ENCODE measurements at places on chromosomes 5 and 9.

- DNase-seq, result no peak
These were observed 28.4 kb upstream of the AOPEP start for GRCh38 chr9:94697972-94698581.

- DNase-seq, result no peak
These were observed 192.0 kb downstream of the IRX1 start for GRCh38 chr5:3787604-3788003.

DNA sequence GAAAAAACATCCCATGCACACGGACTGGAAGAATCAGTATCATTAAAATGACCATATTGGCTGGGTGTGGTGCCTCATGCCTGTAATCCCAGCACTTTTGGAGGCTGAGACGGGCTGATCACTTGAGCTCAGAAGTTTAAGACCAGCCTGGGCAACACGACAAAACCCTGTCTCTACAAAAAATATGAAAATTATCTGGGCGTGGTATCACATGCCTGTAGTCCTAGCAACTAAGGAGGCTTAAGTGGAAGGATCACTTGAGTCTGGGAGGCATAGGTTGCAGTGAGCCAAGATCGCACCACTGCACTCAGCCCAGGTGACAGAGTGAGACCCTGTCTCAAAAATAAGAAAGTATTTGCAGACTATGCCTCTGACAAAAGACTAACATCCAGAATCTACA is 68.4 kb downstream of the TTC39B start:
- DNase-seq, result no peak

- DNase-seq, result peak; percentile 23
These were observed 1.1 kb downstream of the RELL2 start for GRCh38 chr5:141637767-141638419.

- DNase-seq, result no peak
These were observed 30.3 kb downstream of the SARDH start for GRCh38 chr9:133707763-133708245.

GRCh38 chr5:168023191-168023590 is 268.3 kb upstream of the WWC1 start:
- no peak for DNase-seq

DNA sequence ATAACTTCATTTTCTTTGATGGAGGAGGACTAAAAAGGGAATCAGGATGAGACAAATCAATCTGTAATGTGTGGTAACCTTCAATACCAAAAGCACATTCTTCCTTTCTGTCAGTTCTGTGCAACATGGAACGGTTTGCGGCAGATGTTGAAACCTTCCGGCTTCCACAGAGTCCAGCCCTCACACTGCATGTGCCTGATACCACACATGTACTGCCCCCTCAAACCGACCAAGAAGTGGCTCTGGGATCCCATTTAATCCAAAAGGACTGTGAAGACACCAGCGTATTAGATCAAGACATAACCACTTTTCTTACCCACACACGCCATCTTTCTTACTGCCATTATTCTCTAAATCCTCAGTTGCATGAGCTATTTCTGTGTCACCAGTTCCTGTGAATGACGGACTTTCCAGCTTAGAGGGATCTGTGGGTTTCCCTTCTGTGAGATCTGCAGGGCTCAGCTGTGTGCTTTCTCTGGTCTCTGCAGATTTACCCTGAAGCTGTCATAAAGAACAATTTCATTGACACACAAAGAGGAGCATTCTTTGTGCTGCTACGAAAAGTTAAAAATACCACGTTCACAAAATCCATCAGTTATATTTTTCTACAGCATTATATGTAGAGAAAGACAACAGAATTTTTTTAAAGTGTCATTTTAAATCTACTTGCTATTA is 25.8 kb downstream of the NSUN2 start:
- DNase-seq, result no peak

- no peak for DNase-seq
These were observed 50.9 kb downstream of the MEGF9 start for GRCh38 chr9:120663380-120663779.

DNA sequence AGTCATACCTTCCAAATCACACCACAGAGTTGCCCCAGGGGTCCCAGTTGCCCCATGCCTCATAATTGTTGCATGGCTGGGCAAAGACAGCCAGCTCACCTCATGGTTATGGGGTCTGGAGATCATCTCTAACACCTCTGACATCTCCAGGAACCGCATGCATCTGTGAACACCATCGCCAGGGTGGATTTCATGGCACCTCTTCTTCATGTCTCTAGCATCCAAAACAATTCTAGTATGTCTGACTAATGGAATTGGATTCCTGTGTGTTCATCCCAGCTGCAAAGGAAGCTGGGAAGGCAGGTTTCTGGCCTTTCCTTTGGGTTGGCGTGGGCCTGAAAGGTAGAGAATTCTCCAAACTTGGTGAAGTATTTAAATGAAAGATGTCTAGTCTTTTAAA is 122.3 kb upstream of the ABCA1 start:
- DNase-seq, result no peak

DNA sequence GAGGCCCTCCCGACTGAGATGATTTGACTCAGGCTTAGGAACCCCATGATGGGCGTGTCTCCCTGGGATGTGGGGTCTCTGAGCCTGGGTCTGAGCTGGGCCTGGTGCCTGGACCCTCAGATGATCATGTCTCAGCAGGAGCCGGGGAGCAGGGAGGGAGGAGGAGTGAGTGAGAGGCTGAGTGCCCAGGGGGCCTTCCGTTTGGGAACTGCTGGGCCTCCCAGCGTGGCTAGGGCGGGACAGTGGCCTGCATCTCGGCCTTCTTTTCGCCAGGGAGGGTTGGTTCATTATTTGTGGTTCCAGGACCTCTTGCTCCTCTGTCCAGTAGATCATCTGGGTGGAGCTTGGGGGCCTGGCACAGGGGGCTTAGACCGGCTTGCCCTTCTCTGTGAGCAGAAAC is 5.6 kb downstream of the PRRX2 start:
- DNase-seq, result no peak

DNA sequence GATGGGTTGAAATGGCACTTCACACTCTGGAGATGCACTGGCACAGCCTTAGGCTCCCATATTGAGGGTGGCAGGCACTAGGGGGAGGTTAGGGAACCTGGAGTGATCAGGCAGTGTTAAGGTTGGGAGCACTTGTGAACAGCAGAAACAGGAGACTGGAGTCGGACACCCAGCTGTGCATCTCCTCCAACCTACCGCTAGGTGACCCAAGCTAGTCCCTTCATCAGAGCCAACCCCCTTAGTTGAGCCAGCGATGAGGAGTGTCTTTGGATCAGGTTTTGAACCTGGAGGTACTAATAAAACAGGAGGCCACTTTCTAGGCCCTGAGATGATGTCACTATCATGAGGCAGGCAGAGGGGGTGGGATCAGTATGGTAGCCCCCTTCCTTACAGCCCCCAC is 1.7 kb downstream of the ACTL7B start:
- DNase-seq, result no peak

GRCh38 chr5:139688751-139689372 is 40.7 kb downstream of the CXXC5 start:
- no peak for DNase-seq

DNA sequence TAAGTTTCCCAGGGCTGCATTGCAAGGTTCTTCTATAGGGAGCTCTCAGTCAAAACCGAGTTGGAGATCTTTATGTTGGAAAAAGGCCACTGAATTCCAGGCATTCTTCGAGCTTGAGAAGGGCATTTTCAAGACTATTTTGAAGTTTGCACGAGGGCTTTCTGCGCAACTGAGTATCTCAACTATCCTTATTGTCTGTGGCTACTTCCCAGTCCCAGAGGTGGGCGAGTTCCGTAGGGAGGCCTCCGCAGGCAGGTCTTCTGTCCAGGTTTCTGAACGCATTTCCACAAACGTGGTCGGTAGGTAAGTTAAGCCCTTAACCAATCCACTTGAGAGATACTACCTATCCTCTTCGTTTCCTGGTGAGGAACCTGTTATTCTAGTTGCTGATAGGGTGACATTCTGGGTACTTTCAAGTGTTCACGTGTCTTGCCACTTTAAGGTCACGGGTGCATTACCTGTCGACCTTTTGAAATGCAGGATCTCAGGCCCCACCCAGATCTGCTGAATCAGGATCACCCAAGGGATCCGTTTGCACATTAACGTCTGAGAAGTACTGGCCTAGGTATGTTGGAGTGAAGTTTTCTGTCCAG is 51.4 kb upstream of the TJP2 start:
- DNase-seq, result no peak

DNA sequence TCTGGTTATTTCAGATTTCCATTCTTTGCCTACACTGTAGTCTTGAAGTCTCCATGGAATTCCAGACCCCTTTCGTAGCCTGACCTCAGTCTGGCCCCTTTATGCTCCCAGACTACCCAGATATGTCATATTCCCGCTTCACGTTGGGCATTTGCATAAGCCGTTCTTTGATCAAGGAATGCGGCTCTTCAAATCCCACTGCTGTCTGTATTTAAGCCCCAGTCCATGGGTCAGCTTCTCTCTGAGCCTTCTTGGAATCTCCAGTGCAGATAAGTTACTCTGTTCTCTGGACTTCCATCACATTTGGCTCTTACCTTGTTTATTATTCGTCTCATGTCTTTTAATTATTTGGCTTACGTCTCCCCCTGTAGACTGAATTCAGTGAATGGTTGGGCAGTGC is 97.4 kb downstream of the PARP8 start:
- DNase-seq, result no peak

- no peak for DNase-seq
These were observed 238.1 kb downstream of the ROR2 start for GRCh38 chr9:91711755-91712601.

- no peak for DNase-seq
These were observed 27.8 kb downstream of the GSN start for GRCh38 chr9:121295662-121296191.

GRCh38 chr9:93996367-93996766 is 41.2 kb upstream of the BARX1 start:
- DNase-seq, result no peak

GRCh38 chr9:93167838-93168237 is 16.1 kb upstream of the WNK2 start:
- DNase-seq, result no peak

DNA sequence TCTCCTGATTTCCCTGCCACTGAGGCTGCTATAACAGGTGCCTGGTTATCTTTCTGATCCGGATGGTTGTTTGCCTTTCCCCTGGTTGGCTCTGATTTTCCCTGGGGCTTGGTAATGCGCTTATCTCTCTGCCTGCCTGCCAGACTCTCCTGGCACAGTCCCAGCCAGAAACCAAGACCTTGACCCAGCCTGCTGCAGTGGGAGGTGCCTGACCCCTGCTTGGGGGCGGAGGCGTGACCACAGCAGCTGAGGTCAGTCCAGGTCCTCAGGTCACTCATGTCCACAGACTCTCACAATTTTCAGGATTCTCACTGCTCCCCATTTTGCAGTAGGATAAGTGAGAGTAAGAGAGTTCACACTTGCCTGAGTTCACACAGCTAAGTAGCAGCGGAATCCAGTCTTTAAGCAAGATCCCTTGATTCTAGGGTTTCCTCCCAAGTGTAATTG is 24.4 kb upstream of the SYNPO start:
- no peak for DNase-seq

DNA sequence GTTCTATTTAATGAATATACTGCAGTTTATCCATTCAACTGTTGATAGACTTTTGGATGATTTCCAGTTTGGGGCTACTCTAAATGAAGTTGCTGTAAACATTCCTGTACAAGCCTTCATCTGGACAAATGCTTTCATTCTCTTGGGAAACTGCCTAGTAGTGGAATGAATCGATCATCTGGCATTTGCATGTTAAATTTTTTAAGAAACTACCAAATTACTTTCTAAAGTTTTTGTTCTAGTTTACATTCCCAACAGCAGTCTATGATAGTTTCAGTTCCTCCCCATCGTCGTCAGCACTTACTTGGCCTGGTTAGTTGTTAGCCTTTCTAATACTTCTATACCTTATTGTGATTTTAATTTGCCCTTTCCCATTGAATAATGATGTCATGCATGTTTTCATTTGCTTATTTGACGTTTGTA is 306.3 kb downstream of the FER start:
- no peak for DNase-seq

DNA sequence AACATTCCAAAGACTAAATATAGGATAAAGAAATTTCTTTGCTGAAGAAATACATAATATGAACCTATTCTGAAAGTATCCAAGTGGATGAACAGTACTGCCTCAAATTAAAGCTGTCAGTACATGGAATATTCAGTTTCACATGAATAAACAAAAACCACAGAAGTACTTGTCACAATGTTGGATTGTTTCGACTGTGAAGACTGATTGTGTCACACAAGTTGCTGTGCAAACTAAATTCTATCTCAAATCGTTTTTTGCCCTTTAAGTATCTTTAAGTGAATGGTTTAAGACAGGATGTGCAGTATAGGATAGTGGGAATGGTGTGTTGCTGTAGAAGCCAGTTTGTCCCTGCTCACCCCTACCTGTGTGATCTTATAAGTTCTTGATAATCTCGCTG is 137.4 kb upstream of the OTULINL start:
- no peak for DNase-seq

GRCh38 chr9:127132375-127132774 is 9.9 kb upstream of the ANGPTL2 start:
- DNase-seq, result no peak

GRCh38 chr9:91185193-91185886 is 176.4 kb downstream of the AUH start:
- no peak for DNase-seq

DNA sequence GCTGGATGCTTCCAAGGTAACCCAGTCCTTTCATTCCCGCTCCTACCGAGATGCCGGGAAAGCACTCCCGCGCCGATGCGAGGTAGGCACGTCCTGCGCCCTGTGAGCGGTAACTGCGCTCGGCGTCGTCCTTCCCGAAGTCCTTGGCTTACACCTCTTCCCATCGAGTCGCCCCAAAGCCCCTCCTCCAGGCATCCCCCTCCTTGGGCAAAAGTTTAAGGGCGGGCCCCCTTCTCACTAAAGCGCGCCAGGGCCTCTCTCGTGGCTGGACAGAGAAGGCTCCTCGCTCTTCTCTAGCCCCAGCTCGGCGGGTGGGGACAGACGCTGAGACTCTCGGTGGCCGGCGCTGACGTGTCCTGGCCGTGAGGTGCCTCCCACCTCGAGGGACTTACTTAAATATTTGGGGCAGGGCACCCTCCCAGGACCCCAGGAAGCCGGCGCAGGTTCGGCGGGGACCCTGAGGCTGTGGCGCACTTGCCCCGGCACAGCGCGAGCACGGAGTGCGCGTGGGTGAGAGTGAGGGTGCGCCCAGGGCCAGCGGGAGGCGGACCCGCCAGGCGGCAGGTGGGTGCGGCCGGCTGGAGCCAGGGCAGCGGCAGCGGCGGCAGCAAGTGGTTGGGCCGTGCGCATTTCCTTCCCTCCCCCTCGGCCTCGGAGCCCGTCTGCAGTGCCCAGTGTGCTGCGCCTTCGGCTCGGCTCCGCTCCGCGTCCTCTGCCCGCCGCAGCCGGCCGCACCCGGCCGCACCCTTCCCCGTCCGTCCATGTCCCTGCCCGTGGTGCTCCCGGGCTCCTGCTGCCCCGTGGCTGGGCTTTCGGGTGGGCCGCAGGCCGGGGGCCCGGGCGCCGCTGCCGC is at the start of gene ENTREP1:
Gene ENTREP1 (plus strand): TSS at position 667 of the 853 bp plus-strand sequence. CDS start 95 bp downstream, at position 762.
- no peak for DNase-seq

DNA sequence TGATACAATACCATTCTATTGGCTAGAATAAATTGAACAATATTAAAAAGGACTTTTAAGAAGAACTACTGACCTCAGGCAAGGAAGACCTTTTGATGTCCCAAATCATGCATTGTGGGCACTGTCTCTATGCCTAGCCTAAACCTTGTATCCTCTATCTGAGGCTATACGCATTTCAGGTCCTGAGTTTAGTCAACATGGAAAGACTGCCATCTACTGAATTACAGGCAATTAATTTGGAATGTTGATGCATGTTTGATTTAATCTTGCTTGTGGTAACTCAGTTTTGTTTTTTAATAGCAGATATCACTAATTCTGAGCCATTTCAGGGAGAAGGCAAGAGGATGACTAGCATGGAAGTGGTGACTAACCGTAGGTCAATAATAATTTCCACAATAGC is 585.3 kb upstream of the CCNG1 start:
- no peak for DNase-seq
